ENCODE measurements at places on chromosomes 2 and 18.

DNA sequence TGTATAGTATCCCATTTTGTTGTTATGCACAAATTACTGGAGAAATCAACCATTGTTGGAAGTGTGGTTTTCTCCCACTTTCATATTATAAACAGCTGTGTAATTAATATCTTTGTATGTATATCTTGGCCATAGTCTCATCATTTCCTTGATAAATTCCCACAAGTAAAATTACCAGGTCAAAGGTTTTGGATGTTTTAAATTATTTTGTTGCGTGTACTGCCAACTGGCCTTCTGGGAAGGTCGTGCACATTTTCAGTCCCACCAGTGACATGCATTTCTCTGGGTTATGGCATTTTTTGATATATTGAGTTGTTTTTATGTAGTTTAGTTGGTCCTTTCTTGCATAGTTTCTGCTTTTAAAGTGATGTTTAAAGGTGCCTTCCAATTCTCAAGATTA lies 41.5 kb downstream of the TSHZ1 start:
- DNase-seq: no peak

- no peak for DNase-seq
Observed at GRCh38 chr18:43590182-43590903, 313.1 kb upstream of the SYT4 start.

GRCh38 chr2:88692187-88692586 lies 714 bp downstream of the RPIA start:
- no peak for DNase-seq

GRCh38 chr18:51537487-51537886 lies 340.0 kb upstream of the MEX3C start:
- no peak for DNase-seq

- no peak for DNase-seq
Observed at GRCh38 chr2:64812285-64812684, 158.6 kb upstream of the SERTAD2 start.

- no peak for DNase-seq
Observed at GRCh38 chr2:202109139-202109736, 36.2 kb downstream of the KIAA2012 start.

DNA sequence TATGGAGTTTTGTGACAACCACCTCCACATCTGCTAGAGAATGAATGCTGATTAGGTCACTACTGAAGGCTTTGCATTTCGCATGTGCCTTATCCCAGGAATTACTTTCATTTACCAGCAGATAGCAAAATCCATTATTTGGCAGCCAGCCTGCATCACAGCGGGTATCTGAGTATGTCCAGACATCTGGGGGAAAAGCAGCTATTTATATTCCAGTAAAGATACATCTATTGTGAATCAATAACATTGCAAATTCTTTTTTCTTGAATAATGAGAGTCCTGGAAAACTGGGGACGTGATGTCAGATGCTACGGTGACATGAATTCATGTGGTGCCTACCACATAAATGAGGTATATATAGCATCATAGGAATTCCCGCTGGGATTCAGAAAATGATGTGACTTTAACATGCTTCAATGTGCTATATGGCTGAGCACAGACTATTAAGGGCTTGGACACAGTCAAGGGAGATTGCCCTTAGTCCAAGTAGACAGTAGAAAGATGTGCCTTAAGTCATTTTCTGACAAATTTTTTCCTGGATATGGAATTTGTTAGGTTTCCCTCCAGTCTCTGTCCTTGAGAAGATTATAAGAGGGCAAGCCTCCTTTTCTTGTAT lies 84.2 kb upstream of the CD302 start:
- no peak for DNase-seq

- no peak for DNase-seq
Observed at GRCh38 chr2:172919732-172920131, 155.9 kb upstream of the MAP3K20 start.

DNA sequence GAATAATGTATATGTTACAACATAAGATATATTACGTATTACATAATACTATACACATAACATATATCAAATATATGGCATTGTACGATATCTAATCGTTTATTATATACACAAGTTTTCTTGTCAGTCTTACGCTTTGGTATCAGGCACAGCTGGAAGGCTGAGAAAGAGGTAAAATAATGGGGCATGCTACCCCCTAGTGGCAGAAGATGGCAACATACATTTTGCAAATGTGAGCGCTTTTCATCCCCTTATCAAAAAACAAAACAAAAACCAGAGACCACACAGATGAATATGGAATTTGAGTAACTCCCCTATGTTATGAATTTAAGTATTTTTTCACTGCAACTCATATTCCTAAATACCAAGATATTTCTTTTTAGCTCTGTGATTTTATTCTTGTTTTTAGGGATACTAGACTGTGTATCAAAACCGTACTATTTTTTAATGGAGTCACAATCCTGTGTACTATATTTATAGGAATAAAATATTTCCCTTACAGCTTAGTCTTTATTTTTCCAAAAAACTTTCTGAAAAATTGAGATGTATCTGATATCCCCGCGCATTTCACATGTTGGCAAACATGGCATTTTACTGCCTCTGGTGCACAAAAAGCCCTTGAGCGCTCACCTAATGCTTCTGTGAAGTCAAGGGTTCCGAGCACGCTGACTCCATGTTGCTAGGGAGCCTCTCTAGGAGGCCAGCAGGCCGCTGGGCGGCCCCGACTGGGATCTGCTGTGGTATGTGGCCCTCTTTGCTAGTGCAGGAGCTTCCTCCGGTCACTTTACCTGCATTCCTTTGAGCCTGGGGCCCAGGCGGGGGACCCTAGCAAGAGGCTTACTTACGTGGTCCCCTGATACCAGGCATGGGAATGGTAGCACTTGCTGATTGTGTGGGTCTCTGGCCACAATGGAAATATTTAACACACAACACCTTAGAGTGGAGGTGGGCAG lies 62.5 kb downstream of the SLC4A3 start:
- no peak for DNase-seq

- DNase-seq: no peak
Observed at GRCh38 chr18:35905436-35905835, 67.0 kb upstream of the RMP24 start.

DNA sequence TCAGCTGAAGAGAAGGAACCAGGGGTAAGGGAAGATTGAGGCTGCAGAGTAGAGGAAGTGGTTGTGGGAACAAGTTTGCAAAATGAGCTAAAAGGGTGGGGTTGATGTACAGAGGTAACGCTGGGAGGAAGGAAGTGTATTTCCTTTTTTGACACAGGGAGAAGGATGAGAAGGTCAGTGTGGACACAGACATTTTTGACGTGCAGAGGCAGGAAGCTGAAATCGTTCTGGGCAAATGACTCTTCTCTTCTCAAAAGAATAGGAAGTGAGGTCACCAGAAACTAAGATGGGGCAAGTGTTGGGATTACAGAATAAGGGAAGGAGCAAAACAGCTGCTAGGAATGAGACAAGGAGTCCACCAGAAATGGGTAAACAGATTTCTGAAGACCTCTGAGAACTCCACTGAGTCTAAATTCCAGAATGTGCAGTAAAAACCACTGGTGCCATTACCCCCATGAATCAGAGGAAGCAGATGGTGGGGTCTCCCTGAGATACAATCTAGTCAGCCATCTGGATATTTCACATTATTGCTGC lies 20.0 kb upstream of the RNF149 start:
- no peak for DNase-seq

GRCh38 chr2:101001691-101002561 lies at the start of gene RPL31:
RPL31 (plus strand) TSS chr2:101002289; CDS start chr2:101002702, 413 bp downstream.
- peak; percentile 88 for DNase-seq

DNA sequence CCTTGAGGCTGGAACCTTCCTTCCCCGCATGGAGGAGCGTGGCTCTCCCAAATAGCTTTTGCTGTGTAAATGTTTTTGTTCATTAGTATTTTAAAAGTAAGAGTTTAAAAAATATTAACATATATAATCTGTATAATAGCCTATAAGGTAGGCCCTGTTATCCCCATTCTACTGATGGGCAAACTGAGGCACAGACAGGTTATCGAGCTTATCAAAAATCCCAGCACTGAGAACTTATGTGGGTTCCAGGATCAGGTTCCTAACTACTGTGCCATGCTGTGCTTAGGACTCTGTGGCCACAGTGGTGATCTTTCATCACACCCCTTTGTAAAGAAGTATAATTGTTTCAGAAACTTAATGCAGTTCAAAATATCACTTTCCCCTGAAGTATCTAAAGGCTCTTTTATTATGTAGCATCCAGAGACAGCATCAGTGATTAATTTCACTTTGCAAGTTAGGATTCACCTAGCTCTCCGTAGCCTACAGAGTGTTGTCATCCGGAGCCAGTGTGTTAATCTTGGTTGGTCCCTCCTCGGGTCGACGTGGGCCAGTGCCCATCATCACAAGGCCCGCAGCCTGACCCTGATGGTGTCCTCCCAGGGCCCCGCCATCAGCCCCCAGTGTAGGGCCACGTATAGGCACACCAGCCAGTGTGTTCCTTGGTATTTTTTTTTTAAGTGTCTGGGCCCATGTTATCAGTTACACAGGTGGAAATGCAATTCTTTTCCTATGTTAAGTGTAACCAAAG lies 28.7 kb downstream of the CABLES1 start:
- no peak for DNase-seq

GRCh38 chr18:23838233-23838632 lies 149.0 kb downstream of the LAMA3 start:
- DNase-seq: no peak

- DNase-seq: no peak
Observed at GRCh38 chr18:74266161-74266560, 25.6 kb downstream of the CYB5A start.

DNA sequence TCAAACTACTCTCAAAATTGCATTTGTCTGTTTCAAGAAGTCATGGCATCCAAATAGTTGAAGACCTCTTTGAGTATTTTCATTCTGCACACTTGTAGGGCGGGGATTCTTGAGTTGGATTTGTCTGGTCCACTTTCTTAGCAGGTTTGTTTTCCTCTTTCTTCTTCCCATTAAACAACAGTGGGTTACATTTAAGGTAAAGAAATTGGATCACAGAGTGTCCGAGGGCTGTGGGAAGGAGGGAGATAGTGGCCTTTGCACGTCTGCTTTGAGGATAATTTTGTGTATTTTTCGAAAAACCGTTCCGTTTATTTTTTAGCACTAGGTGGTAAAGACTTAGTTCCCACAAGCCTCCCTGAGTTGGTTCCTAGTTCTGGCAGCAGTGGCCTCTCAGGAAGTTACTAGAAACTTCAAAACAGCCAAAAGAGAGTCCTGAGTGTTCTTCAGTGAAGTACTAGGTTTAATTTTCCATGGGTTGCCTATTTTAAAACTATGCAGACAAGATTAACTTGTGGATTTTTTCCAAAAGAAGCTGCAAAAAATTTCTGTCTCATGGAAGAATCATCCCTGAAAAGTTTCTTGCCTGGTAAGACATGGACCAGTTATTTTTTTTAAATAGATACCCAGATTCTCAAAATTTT lies 107.9 kb downstream of the CDC42EP3 start:
- no peak for DNase-seq

DNA sequence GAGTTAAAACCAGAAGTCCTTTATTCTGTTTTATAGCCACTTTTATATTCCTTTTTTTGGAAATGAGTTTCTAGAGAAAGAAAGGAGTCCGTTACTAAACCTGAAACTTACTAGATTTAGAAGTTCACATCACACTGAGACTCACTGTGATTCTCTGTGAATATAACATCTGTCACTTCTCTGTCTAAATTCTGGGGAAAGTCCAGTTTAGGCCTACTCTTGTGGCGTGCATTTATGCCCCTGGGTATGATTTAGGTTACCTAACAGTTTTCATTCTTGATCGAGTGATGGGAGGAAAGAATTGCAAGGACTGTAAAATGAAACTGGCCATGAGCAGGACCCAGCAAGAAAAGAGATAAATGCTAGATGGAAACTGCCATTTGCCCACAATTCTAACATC lies 449.6 kb downstream of the SPAG16 start:
- no peak for DNase-seq

DNA sequence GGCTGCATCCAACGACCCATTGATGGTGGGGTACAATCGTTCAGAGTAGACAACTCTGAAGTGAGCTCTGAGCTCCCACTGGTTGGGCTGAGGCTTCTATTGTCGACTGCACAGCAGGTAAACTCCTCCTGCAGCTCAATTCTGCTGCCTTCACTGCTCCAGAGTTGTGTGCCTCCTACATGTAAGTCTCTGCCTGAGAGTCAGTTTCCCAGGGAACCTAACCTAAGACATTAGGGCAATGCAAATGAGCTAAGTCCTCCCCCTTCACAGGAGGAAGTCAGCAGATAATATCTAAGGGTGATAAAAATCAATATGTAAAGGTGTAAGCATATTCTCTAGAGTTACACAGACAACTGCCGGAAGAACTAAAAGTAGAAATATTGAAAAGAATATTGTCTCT lies 22.5 kb upstream of the ACYP2 start:
- no peak for DNase-seq

GRCh38 chr2:144452989-144453336 lies 67.0 kb downstream of the ZEB2 start:
- DNase-seq: no peak

GRCh38 chr18:2627821-2628276 lies 27.7 kb upstream of the SMCHD1 start:
- DNase-seq: no peak

DNA sequence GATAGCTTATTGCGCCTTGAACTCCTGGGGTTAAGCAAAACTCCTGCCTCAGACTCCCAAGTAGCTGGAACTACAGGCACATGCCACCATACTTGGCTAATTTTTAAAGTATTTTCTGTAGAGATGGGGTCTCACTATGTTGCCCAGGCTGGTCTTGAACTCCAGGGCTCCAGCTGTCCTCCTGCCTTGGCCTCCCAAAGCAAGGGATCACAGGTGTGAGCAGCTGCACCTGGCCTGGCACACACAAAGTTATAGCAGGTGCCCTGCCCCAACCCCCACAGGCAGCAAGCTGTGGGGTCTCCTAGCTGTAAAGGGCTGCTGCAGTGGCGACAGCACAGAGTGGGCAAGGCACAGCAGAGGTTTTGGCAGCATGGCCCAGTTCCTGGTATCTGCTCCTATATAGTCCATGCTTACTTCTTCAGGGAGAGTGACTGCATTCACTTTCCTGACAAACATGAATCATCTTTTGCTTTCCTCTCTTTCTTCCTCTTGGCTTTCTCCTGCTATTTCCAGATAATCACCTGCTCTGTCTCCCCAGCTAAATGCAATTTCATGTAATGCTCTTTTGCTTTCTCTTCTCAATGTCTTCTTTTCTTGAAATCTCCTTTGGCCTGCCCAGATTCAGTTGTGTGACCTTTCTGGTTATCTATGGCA lies 27.3 kb upstream of the METAP1D start:
- no peak for DNase-seq

- DNase-seq: no peak
Observed at GRCh38 chr2:216758256-216759155, 63.2 kb upstream of the IGFBP5 start.

All from stimulated activated CD4-positive, alpha-beta T cell treated with anti-CD3 and anti-CD28 coated beads, TNF-alpha, amount 100 ng/mL, for 1 hour (primary cell).